ENCODE measurements at places on chromosomes 3 and 15.
A peak's percentile ranks its signal among the peaks of the same experiment; 100 is the strongest.

GRCh38 chr3:179688850-179689249 lies 36.0 kb downstream of the USP13 start:
- DNase-seq: no peak

DNA sequence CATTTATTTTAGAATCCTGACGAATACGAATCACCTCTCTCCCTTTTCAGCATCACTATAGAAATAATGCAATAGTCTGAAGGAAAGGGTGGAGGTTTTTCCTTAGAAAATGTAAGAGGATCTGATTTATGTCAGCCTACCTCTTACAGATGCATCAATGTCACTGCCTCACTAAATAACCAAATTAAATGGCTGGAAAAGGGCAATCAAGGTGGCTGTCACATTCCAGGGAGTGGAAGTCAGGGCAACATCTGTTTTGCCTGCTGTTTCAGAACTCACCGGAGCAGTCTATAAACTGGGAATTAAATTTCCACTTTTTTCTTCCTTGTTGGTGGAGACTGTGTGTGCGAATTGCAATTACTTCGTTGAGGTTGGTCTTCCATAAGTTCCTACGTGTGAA lies 299.3 kb upstream of the PDZRN3 start:
- DNase-seq: no peak

DNA sequence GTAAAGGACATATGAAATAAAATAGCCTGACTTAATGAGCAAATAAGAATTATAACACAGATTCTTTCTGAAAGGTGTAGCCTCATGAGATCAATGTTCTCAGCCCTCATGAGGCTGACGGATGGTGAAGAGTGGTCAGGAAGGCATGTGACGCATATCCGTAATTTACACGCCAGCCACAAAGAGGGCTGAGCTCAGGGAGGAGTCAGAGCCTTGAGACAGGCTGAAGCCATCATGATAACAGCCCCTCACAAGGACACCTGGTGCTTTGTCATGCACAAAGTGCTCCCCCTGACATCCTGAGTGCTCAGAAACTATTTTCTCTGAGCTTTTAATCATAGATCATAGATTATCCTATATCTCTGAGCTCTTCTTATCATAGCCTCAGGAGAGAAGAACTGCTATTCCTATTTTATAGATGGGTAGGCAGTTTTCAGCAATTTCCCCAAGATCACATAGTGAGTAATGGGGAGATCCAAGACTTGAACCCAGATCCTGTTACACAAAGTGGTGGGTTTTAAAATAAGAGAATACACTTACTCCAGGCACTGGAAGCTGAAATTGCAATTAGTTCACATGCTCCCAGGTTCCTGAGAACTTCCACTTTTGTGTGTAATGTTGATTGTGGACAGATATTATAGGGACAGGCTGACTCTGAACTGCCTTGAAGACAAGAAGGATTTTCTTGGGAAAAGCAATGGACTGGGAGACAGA lies 267.1 kb downstream of the RPLP1 start:
- peak; percentile 84 for DNase-seq

GRCh38 chr3:174125267-174125824 lies 727.8 kb downstream of the NLGN1 start:
- no peak for DNase-seq

DNA sequence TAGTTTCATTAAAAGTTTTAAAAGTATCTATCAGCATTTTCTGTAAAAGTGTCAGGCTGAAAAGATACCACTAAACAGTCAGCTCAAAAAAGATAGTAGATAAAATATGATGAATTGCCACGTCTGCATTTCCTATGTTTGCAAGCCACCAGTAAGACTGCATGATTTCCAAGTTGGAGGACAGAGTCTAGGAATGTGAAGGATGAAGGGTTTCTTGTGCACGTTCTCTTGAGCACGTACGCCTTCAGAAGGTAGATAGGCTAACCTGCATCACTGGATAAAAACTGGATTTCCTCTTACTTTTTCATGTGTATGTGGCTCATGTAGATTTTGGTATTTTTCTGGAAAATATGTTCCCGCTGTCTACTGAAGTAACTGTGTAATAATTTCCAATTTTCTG lies 9.9 kb upstream of the SEMA6D start:
- DNase-seq: no peak

DNA sequence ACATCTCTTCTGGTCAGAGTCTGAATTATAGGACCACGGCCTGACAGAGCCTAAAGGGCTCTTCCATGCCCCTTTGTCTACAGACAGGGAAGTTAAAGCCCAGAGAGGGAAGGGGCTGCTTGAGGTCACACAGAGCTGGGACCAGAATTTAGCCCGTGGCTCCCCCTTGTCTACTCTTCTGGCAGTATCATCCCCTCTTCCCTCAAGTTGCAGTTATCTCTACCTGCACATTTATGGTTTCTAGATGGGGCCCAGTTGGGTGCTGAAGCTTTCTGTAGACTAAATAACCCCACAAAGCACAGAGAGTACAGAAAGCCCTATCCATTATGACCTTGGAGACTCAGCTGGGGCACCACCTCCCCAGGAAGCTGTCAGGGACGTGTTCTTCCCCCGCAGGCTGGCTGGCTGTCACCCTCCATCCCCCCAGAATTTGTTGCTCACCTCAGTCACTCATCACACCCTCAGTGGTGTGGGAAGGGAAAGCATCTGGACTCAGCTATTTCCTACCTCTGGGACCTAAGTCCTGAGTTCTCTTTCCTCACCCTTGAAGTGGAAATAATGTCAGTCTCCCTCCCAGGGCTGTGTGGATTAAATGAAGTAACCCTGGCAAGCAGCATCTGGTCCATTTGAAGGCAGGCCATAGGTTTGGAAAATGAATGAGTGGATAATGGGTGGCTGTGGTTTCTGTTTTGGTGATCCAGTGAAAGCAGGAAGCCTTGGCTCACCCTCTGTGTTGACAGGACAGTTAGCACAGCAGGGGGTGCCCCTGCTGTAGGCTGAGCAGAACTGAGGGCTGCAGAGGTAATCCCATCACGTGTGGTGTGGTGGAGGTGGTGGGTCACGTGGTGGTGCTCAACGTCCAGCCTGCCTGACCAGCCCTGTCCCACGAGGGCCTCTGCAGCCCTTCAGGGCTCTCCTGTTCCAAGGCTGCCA lies 16.3 kb downstream of the ACOX2 start:
- DNase-seq: no peak

DNA sequence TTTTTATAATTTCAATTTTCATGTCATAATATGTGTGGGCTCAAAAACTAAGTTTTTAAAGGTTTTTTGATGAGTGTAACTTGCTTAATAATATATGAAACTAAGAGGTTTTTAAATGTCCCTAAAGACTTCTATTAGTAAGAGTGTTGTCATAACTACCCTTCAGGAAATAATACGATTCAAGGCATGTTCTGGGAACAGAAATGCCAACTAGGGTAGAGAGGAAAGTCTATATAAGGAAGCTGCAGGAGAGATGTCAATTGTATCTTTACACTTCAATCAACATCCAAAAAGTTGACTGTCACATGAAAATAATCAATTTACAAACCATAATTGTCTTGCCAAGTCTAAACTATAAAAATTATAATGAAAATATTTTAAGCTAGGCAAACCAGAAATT lies 76.3 kb downstream of the SMARCC1 start:
- DNase-seq: no peak
